ENCODE measurements at places on chromosomes 7 and 10.
A peak's percentile ranks its signal among the peaks of the same experiment; 100 is the strongest.

DNA sequence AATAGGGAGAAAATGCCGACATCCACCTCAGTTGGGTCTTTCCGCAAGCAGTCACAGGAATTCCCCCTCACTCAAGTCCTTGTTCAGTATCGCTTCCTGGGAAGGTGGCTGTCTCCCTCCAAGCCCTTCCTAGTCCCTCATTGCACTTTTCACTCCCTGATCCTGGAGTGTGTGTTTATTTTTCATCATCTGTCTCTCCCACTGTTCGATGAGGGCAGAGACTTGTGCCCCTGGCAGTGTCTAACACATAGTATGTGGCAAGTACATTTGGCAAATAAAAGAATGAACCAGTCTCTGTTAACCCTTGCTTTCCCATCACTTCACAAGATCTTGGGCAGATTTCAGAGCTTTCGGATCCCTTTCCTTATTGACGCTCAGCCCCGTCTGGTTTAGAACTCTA lies 24.0 kb upstream of the CACUL1 start:
- DNase-seq = no peak

- no peak for DNase-seq
These were observed 28.1 kb upstream of the HERPUD2 start for GRCh38 chr7:35723011-35723410.

DNA sequence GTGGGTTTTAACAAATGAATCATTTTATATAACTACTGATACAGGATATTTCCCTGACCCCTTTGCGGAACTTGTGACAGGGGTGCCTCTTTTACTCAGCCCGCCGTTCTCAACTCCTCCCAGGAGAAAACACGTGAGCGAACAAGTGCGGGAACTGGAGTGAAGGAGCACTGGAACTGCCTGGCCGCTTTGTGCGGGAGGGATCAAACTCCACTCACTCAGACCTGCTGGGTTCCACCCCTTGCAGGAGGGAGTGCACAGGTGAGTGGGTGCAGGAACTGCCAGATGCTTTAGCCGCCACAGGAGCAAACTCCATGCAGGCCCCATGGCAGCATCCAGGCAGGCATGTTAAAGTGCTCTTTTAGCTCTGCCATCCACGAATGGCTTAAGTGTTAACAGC lies 513.4 kb upstream of the GRM3 start:
- no peak for DNase-seq

GRCh38 chr10:77582710-77583115 lies 54.9 kb downstream of the KCNMA1 start:
- peak; percentile 82 for DNase-seq

DNA sequence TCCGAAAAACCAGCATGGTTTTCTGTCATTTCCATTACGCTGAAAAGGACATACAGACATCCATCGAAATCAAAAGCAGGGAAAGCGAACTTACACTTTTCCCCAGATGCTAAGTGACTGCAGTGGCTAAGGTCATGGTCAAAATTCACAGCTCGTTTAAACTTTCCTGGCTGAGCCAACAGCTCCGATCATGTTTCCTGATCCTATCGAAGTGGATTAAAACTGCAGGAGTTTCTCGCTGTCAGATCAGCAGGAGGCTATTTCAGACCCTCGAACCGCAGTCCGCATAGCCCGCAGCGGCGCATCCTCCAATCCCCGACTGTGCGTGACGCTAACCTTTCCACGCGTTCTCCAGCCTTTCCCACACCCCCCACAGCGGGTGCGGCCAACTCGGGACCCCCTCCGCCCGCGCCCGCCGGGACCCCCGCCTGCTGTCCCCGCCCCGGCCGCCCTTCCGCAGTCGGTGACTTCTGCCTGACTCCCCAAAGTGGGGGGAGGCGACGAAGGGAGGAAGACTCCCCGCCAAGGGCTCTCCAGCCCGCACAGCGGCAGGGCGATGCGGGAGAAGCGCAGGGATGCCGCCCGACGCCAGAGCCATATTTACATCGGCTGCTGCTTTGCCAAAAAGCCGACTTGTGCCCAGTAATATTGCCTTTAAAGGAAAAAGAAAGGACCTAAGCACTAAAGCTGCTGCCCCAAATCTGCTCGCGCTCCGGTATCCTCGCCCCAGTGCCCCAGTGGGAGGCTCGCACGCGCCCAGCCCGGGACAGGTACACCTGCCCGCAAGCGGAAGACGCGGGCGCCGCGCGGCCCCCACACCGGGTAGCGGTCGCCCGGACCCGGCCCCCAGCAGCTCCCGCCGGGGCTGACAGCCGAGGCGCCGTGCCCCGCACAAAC lies 1.2 kb downstream of the PIP4K2A start:
- DNase-seq = peak; percentile 30

GRCh38 chr7:51067757-51068156 lies 248.9 kb downstream of the COBL start:
- DNase-seq = no peak

DNA sequence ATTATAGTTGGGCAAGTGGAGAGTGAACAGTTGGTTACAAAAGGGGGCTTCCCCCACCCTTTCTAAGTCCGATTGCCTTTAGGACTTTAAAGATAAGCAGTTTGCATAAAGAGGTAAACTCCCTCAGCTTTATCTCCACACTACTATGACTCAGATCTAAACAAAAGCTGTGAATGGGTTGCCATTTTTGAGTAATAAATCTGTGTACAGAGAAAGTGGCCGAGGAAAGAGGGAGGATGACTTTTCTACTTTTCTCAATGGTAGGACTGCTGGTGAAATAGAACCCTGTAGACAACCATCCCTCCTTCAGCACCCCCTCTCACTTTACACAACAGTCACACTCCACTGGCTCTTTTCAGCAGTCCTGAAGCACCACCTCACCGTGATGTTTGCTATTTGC lies 71.2 kb downstream of the DNMBP start:
- DNase-seq = no peak

DNA sequence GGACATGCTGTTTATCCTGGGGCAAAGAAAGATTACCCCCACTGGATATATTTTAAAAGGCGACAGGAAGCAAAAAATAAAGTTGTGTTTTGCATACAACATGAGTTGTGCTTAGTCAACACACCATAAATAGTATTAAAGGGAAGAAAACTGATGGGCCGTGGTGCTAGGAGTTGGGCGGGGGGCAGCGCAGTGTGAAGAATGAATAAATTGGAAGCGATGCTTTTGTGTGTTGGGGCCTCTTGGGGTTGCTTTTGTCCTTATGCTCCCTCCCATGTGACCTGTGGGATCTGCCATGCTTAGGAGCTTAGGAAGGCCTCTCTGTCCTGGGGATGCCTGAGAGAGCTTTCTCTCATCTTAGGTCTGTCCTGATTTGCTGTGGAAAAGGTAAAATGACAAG lies 35.0 kb upstream of the AGR3 start:
- DNase-seq = no peak

DNA sequence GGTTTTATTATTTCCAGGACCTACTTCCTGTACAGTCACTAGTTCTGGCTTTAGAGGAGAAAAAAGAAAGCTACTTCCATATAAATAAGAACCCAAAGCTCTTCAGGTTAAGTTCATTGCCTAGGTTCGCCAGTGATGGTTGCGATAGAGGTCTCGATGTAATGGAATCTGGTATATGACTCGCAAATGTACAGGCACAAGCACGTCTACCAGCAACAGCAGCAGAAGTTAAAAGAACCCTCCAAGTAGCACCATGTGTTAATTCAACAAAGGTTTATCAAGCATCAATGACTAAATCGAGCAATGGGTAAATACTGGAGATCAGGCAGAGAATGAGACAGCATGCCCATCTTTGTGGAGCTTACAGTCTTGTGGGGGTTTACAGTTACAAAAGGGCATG lies 155.4 kb downstream of the BTAF1 start:
- DNase-seq = no peak

DNA sequence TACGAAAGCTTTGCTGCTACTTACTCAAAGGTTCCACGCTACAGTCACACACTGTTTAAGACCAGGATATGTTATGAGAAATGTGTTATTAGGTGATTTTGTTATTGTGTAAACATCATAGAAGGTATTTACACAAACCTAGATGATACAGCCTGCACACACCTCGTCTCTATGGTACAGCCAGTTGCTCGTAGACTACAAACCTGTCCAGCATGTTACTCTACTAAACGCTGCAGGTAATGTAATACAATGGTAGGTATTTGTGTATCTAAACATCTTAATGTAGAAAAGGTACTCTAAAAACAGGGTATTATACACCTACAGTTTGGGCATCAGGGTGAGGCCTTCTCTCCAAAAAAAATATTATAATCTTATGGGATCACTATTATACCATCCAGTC lies 181.2 kb downstream of the MYOF start:
- no peak for DNase-seq

GRCh38 chr10:3868271-3868664 lies 83.3 kb upstream of the KLF6 start:
- no peak for DNase-seq

GRCh38 chr7:139660317-139661042 lies 117.3 kb downstream of the HIPK2 start:
- DNase-seq = no peak

- peak; percentile 14 for DNase-seq
These were observed 21.3 kb downstream of the GCK start for GRCh38 chr7:44167920-44168319.

- no peak for DNase-seq
These were observed 83.0 kb downstream of the EEPD1 start for GRCh38 chr7:36236073-36236472.
